ENCODE measurements at places on chromosomes 6 and 20.

DNA sequence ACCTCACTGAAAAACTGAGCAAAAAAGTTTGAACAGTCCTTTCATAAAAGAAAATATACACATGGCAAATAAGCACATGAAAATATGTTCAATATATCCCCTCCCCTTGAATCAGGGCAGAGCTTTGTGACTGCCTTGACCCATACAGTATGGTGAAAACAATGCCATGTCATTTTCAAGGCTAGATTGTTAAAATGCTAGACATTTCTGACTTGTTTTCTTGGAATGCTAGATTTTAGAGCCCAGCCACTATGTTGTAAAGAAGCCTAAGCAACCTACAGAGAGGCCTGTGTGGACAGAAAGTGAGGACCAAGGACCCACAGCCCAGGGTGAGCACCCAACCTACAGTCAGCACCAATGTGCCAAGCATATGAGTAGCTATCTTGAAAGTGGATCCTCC lies 17.1 kb upstream of the ASF1A start:
- DNase-seq, result no peak

DNA sequence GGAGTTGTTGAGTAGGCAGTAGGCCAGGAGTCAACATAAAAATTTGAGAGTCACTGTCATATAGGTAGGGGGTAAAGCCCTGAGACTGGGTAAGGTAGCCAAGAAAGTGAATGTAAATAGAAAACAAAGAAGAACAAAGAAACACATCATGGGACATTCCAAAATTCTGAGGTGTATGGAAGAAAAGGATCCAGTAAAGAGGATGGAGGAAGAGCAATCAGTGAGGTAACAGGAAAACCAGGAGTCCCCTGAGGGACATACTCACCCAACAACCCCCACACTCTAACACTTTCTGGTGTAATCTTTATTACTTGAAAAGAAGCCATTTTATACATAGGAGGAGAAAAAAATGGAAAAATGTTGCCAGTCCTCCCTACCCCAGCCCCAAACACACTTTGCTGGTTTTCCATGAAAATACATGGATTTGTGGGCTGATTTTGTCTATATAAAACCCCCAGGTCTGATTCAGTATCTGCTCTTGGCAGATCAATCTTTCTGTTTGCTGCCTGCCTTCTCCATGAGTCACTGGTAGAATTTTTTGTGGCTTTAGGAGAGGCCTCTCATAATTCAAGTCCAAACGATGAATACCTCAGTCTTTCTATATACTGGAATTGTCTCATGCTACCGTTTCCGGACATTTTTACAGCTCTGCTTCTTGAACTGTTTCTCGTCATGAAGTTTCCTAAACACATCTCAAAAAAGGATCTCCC lies 271.4 kb upstream of the MAN1A1 start:
- DNase-seq, result no peak

- DNase-seq, result no peak
Measured at GRCh38 chr6:26071135-26071534, 16.1 kb upstream of the HFE start.

DNA sequence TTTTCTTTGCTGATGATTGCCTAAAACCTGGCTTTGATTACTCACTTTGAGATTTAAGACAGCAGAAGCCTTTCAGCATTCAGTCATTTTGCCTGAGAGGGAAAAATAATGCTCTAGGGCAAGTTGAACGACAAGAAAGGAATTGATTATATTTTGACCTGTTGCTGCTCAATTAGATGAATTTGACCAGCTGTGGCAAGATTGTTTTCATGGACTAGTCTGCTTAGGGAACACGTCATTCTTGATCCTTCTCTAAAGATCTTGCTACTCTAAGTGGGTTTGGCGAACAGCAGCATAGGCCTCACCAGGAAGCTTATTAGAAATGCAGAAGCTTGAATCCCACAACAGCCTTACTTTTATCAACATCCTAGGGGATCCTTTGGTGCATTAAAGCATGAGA lies 59.7 kb upstream of the PHACTR1 start:
- DNase-seq, result no peak

DNA sequence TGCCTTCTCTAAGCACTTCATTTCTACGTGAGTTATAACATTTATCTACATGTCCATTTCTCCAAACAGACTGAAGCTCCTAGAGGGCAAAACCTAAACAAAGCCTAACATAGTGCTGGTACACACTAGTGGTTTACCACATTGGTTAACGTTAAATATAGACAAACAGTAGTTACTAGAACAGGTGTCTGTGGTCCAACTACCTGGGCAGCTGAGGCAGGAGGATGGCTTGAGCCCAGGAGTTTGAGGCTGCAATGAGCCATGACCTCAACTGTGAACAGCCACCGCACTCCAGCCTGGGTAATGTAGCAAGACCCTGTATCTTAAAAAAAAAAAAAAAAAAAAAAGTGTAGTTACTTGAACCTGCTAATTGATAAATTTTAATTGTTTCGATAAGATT lies 26.5 kb downstream of the PTPRK start:
- no peak for DNase-seq

DNA sequence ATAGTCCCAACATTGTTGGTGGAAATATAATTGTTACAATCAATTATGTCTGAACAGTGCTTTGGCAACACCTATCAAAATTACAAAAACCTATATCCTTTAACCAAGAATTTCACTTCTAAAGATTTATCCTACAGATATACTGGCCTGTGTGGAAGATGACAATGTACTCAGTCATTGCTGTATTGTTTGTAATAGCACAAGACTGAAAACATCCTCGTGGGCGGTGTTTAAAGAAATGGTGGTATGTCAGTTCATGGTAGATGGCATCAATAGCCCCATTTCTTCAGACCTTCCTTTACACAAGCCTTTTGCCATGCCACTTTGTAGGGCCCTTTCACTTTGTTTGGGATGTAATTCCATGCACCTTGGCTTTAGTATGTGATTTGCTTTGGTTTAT lies 9.8 kb upstream of the TPBG start:
- no peak for DNase-seq

Measured in activated T-cell treated with anti-CD3 and anti-CD28 coated beads for 48 hours (primary cell).